ENCODE measurements at places on chromosomes 2 and 18. TPM values are rescaled to one million over a fixed set of nuclear protein-coding genes. Genes with fewer than 3 reads are reported as not detected.

The PKDCC gene
- 53.1 TPM for total RNA-seq

The CCDC141 gene
- not detected for total RNA-seq

The PPP1R1C gene
- 0.47 TPM for total RNA-seq

The DAW1 gene
- 0.16 TPM for total RNA-seq

The GCKR gene
- total RNA-seq, result not detected

The DPYSL5 gene
- total RNA-seq, result not detected

The R3HDM1 gene
- total RNA-seq, result 5.0 TPM

The DHRS9 gene
- 1.3 TPM for total RNA-seq

The SLC8A1 gene
- total RNA-seq, result 82.7 TPM

The DES gene
- total RNA-seq, result 2.4 TPM

The WNT10A gene
- total RNA-seq, result not detected

The SKOR2 gene
- total RNA-seq, result not detected

The TTR gene
- total RNA-seq, result not detected

The IL1F10 gene
- total RNA-seq, result not detected

The ZSWIM2 gene
- total RNA-seq, result not detected

The RNF125 gene
- total RNA-seq, result 1.0 TPM

The DSC2 gene
- 0.09 TPM for total RNA-seq
